ENCODE measurements at places on chromosomes 5 and 9.

DNA sequence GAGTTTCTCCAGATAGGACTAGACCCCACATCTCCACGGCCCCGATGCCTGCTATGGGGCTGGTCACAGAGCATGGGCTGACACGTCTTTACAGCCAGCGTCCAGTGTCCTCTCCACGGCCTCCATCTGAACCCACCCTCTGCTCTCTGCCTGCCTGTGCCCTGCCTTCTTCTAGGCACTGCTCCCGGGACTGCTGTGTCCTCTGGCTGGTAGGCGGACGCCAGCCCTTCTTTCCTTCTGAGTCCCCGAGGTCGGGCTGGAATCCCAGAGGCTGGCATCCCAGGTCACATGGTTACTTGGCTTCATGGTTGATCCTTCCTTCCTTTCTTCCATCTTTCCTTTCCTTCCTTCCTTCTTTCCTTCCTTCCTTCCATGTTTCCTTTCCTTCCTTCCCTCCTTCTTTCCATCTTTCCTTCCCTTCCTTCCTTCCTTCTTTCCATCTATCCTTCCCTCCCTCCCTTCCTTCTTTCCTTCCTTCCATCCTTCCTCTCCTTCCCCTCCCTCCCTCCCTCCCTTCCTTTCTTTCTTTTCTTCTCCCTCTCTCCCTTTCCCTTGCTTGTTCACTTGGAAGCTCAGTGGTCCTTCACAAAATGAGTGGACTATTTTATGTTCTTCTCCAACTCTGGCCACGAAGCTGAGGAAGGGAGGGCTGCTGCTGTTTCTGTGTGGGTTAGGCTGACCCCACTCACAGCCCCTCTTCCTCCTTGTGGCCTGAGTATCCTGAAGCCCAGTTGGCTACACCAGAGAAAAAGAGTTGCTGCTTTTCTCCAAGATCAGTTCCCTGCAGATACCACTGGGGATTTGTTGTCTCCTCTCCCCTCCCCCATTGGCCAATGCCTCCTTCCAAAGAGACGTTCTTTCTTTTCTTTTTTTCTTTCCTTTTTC, 66.8 kb upstream of the NEURL1B start:
- no peak for DNase-seq

DNA sequence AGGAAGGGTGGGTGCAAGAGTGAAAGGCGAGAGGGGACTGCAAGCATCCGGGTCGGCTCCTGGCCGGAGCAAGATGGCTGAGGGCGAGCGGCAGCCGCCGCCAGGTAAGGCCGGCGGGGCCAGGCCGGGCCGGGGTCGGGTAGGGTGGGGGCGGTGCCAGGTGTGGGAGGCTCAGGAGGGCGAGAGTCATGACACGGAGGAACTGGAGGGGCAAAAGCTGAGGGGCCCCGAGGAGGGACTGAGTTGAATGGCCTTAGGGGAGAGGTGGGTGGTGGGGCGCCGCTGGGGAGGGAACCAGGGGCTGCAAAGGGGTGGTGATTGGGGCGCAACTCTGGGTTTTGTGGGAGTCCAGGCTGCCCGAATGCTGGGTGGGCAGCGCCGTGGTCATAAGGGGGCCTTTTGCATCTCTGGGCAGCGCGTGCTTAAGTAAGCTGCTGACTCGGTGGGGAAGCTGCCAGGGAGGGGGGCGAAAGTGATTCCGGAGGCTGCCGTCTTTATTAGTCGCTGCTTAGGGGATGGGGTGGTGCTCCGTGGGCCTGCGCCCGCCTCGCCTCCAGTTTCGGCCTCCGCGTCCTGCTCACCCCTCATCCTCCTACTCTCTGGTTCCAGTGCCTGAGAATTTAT, 425 bp downstream of the PTPA start:
- DNase-seq, result no peak

- no peak for DNase-seq
These were observed 26.9 kb upstream of the ITGA1 start for GRCh38 chr5:52760695-52761366.

DNA sequence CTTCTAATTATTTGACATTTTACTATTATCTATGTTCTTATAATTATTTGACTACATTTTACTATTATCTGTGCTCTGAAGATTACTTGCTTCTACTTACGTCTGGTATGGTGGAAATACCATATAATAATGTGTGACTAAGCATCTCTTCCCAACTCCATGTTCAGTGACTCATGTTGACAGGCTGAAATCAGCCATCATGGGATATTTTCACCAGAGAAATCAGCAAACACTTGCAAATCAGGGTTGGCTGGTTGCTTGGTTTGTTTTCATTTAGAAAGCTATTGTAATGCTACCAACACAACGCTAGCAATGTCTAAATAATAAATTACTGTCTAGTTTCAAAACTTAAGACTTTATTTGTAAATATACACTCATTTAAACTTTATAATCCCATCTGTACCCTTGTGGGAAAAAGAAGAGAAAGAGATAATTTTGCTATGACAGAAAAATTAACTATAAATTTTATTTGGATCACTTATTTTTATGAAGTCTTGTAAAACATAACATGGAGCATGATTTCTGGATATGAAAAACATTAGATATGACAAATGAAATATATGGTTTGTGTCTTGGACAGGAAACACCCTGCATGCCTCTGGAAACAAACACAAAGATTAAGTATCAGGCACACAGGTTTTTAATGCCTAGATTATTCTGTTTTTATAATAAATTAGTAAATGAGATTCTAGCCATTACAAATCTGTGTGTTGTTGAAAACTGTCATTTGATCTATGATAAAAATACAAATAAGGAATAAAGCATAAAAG, 337.6 kb downstream of the BNC2 start:
- no peak for DNase-seq

GRCh38 chr5:73282923-73283322, 109.9 kb downstream of the TMEM174 start:
- no peak for DNase-seq

DNA sequence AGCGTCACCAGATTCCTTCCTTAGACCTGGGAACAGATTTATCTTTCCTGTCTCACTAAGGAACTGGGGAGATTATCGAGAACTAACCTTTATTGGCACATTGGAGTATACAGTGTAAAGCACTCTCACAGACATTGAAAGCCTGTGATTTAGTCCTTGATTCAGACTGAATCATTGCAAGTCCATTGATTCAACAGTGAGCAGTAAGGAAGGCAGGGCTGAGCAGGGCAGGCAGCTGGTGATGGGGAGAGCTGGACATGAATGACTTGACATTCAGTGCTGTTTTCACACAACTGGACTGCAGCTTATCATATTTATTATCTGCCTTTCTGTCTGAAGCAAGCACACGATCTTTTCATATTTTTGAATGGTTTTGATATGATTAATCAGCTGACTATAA, 16.2 kb downstream of the ISOC1 start:
- no peak for DNase-seq

GRCh38 chr5:144032375-144032774, 138.1 kb downstream of the YIPF5 start:
- DNase-seq, result no peak

DNA sequence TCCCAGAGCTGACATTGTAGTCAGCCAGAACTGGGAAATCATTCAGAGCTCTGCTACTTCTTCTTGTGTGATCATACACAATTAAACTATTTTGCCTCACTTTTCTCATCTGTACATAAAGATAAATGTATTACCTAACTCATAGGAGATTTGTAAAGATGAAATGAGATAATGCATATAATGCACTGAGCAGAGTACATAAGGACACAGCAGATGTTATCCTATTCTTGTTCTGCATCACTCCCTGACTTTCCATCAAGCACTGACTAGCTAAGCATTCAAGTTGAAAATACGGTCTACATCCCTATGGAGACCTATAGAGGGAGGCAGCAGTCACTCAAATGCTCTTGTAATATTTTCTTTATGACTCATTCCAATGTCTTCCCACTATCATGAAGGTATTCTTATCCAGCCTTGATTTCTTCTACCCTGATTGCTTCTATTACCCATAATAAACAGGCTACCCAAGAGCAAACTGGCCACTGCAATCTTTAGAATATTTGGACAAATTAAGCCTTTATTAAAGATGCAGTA, 16.3 kb upstream of the PRR16 start:
- no peak for DNase-seq

- DNase-seq, result no peak
These were observed 42.5 kb downstream of the VAV2 start for GRCh38 chr9:133949486-133950061.

GRCh38 chr5:124670722-124671184, 75.7 kb downstream of the ZNF608 start:
- no peak for DNase-seq

GRCh38 chr9:114153761-114154599, 1.4 kb upstream of the COL27A1 start:
- no peak for DNase-seq

DNA sequence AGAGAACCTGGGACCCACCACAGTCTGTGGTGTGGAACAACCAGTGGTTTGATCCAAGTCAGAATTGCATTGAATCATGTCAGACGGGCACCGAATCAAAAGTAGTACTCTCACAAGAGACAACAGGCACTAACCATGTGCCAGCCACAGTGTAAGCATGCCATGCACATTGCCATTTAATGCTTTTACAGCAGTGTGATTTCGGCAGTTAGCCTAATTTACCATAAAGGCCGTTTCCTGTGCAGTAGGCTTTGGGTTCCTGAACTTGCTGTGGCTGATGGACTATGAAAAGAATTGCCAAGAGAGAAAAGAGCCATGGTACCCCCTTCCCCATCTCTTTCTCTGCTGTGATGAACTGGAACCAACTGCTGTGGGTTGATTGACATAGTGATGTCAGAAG, 540.6 kb downstream of the EBF1 start:
- no peak for DNase-seq

DNA sequence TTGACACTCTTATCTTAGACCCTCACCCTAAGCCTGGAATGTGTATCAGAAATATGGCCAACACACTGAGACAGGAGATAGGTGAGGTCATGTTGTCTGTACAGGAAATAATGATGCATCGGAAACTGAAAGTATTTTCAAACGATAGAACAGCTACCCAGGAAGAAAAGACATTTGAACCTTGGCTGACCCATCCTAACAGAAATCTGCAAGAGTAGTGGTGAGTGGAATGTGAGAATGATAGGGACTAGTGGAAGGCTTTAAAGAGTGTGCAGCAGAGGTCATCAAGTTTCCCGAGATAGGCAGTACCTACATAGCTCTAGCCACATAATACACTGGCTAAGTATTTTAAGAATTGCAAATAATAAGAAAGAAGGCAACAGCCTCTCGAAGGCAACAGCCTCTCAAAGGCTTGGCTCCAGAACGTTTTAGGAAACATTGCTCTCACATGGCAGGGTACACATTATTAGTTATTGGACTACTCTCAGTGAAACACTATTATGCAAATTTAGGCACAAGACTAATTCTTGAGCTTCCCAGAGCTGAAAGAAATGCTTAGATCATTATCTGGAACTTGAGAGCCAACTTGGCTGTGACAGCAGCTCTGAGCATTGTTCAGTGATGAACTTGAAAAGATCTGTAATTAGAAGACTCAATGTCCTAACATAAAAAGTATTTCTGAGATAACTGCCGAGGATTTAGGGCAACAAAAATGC, 133.1 kb upstream of the FBXL7 start:
- no peak for DNase-seq

DNA sequence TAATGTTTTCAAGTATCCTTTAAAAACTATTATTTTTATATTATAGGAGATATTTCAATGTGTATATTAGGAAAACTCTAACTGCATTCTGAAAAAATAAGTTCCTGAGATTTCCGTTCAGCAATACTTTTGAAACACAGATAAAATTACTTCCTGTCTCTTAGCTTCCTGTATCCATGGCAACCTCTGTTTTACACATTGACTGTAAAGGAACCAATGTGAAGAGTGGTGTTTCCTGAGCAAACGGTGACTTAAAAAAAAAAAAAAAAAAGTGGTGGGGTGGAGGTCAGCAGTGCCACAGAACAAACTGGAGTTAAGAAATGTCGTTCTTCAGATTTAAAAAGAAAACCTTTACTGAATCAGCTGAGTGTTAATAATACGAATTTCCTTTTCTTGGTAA, at the start of gene LRRC70:
Gene LRRC70 (plus strand): TSS at position 280 of the 400 bp plus-strand sequence. CDS start 620 bp downstream, outside the sequence.
- no peak for DNase-seq

GRCh38 chr9:123072407-123072995, 39.0 kb downstream of the GPR21 start:
- no peak for DNase-seq

GRCh38 chr9:117825609-117826347, 121.6 kb downstream of the TLR4 start:
- DNase-seq, result peak; percentile 35

- no peak for DNase-seq
These were observed 9.6 kb upstream of the NME5 start for GRCh38 chr5:138148811-138149210.

- DNase-seq, result peak; percentile 42
These were observed 1.2 kb downstream of the PDLIM7 start for GRCh38 chr5:177496070-177496726.

DNA sequence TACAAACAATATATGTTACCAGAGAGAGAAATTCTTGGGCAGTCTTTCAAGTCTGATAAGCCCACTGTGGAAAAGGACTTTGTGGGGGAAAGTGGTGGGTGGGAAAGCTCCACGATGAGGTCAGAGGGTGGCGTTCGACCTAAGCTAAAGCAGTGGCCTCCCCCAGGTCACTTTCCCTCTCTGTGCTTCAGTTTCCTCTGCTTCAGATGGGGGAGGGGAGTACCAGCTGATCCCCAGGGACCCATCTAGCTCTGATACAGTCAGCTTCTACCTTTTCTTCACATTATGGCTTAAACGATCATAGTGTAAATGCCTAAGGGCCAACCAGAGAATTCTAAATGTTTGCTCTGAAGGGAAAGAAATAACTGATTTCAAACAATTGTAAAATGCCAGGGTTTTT, 36.6 kb upstream of the ARSB start:
- no peak for DNase-seq

- DNase-seq, result no peak
These were observed 103.2 kb downstream of the NR2F1-AS1 start for GRCh38 chr5:93477816-93478215.

- DNase-seq, result no peak
These were observed 47.6 kb upstream of the TBC1D2 start for GRCh38 chr9:98302938-98303632.

- DNase-seq, result no peak
These were observed 111.5 kb downstream of the PSAT1 start for GRCh38 chr9:78408388-78408787.

- no peak for DNase-seq
These were observed 559.5 kb upstream of the SGCD start for GRCh38 chr5:155767470-155767869.

DNA sequence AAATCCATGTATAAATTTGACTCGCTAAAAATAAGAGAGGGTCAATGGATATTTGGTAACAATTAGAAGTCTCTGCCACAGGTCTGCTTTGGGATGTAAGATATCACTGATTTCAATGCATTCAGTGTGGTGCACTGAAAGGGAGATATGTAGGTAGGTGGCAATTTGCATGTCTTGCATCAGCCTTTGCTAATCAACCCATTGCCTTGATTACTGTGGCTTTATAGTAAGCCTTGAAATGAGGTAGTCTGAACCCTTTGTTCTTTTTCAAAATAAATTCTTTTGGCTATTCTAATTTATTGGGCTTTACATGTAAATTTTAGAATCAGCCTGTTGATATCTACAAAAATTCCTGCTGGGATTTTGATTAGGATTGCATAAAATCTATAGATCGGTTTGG, 15.8 kb upstream of the TBCA start:
- DNase-seq, result no peak

- DNase-seq, result no peak
These were observed 56.9 kb downstream of the AP3S1 start for GRCh38 chr5:115898656-115899055.

- DNase-seq, result no peak
These were observed 14.0 kb downstream of the ARL14EPL start for GRCh38 chr5:116046261-116046660.
